Nephron progenitor cell (in vitro differentiated cells): ENCODE measurements at places on chromosomes 4 and X.

GRCh38 chr4:26723216-26723615 is 137.4 kb upstream of the STIM2 start:
- no peak for DNase-seq

GRCh38 chrX:137052643-137053235 is 18.9 kb upstream of the GPR101 start:
- peak; percentile 18 for DNase-seq

- DNase-seq = no peak
Measured at GRCh38 chrX:12463052-12463451, 324.8 kb downstream of the FRMPD4 start.

GRCh38 chr4:119053245-119053644 is 82.4 kb upstream of the MYOZ2 start:
- no peak for DNase-seq

- peak; percentile 53 for DNase-seq
Measured at GRCh38 chrX:44873415-44874276, 658 bp downstream of the KDM6A start.

DNA sequence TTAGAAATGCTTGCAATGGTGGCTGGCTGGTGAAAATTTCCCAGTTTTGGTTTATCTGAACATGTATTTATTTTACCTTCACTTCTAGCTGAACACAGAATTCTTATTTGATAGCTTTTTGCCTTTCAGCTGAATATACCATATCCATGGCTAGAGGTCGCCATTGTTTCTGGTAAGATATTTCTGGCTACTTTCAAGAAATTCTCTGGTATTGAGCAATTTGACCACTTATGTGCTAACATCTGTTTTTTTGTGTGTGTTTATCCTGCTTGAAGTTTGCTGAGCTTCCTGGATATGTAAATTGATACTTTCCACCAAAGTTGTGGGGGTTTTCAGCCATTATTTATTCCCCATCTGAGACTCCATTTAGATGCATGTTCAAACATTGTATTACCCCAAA is 75.4 kb downstream of the FBXW7 start:
- DNase-seq = no peak

DNA sequence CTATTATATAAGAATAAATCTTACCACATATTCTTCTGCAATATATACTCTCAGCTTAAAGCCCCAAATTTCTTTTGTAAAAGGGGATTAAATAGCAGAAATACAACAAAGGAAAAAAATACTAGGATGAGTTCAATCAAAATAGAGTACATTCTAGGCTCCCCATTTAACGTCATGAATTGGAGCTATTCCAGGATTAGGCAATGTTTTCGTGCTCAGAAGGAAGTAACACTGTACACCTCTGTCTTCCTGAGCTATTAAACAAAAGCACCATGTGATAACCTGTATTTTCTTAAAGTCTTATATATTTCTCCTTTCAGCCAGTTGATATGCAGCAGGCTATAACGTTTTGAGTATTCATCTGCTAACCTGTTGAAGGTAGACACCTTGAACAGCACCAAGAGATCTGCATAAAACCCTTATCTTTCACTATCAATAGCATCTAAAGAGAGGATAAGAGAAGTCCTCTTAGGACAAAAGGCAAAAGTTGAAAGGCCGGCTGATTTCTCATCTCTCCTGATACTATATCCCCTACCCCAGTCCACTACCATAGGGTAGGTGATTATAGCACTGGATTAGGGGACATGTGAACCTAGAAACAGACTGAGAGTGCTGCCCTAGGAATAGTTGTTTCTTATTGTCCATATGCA is 31.5 kb downstream of the TEC start:
- DNase-seq = no peak

DNA sequence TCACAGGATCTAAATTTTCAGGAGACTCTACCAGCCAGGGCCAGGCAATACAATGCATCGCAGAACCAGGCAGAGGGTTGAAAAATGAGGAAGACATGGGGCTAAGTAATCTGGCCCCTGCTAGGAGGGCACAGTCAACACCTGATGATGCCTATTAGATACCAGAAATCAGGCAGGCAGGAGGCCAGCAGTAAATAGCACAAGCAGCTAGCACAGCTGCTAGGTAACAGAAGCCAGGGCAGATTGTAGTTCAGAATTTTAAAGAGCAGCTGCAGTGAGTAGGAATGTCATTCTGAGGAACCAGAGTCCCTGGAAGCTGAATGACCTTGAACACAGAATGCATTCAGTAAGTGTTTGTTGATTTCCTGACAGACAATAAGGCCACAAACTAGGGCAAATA is 38.8 kb upstream of the TRPC5OS start:
- DNase-seq = no peak

DNA sequence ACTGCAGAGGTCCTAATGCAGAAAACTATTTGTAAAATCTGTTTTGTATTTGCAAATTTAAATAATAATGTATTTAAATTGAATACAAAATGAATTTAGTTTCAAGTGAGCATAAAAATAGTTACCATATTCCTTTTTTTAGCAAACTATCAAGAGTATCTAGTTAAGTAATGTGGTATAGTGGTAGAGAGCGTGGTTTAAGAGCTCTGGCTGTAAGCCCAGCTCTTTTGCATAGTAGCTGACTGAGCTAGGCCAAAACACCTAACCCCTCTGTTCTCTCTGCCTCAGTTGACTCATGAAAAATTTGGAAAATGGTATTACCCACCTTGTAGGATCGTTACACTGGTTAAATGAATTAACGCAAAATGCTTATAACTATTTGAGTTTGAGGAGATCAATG is 18.1 kb upstream of the ADAD1 start:
- DNase-seq = no peak

- peak; percentile 42 for DNase-seq
Measured at GRCh38 chrX:100407784-100408712, 2.0 kb downstream of the PCDH19 start.

- DNase-seq = no peak
Measured at GRCh38 chr4:185654311-185654710, 119.0 kb upstream of the PDLIM3 start.

DNA sequence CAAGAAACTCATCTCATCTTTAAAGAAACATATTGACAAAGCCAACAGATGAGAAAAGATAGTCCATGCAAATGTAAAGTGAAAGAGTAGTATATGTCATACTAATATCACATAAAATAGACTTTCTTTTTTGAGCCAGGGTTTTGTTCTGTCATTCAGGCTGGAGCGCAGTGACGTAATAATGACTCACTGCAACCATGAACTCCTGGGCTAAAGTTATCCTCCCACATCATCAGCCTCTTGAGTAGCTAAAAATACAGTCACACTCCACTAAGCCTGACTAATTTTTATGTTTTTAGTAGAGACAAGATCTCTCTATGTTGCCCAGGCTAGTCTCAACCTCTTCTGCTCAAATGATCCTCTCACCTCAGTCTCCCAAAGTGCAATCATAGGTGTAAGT is 51.8 kb upstream of the TRAM1L1 start:
- DNase-seq = no peak

DNA sequence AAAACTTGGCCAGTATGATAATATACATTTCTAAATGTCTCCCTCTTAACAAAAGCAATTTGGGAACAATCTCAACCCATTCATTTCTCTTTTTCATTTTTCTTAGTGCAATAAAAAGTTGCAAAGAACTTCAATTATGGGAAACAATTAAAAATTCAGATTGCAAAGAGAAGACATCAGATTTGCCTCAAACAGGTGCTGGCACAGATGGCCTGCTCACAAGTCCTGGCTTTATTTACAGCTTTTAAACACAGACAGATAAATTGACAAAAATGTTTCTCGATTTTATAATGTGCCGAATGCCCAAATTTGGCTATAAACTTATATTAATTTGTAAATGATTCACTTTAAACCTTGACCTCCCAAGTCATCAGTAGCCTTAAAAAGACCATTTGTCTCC is 28.7 kb downstream of the SLC4A4 start:
- DNase-seq = no peak

DNA sequence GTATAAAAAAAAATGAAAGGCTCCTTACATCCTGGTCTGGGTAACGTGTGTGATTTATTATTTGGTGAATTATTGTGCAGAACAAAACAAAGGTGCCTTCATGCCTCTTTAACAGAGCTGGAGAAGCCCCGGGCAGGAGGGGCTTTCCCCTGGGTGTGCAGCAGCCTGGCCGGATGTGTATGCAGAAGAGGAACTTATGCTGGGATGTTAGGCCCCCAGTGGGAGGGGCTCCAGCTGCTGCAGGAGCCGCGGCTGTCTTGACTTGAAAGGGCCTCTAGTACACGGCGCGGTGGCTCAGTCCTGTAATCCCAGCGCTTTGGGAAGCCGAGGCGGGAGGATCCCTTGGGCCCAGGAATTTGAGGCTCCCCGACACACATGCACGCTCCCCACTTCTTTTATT is 16.0 kb downstream of the CCNQ start:
- DNase-seq = peak; percentile 48

GRCh38 chrX:84219551-84219950 is 31.6 kb upstream of the RPS6KA6 start:
- DNase-seq = no peak

- DNase-seq = no peak
Measured at GRCh38 chrX:50106051-50106675, 94.6 kb downstream of the AKAP4 start.

DNA sequence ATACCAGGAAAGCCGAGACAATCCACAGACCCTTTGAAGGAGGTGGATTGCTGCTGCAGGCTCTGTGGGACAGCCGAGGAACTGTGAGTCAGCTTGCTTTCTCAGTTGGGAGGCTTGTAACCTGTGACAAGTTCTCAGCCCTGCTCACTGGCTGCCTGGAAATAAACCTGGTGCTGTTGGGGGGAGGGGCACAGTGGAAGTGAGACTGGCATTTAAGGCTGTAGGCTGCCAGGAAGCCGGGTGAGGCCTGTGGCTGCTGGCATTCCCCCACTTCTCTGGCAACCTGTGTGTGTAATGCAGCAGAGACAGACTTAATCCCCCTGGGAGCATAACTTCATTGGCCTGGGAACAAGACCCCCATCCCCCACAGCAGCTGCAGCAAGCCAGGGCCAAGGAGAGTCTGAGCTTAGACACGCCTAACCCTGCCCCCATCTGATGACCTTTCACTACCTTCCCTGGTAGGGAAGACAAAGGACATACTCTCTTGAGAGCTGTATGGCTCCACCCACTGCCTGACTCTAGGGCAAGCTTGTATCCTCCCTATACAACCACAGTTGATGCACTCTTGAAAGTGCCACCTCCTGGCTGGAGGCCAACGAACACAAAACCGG is 64.1 kb downstream of the ALPK1 start:
- DNase-seq = no peak

DNA sequence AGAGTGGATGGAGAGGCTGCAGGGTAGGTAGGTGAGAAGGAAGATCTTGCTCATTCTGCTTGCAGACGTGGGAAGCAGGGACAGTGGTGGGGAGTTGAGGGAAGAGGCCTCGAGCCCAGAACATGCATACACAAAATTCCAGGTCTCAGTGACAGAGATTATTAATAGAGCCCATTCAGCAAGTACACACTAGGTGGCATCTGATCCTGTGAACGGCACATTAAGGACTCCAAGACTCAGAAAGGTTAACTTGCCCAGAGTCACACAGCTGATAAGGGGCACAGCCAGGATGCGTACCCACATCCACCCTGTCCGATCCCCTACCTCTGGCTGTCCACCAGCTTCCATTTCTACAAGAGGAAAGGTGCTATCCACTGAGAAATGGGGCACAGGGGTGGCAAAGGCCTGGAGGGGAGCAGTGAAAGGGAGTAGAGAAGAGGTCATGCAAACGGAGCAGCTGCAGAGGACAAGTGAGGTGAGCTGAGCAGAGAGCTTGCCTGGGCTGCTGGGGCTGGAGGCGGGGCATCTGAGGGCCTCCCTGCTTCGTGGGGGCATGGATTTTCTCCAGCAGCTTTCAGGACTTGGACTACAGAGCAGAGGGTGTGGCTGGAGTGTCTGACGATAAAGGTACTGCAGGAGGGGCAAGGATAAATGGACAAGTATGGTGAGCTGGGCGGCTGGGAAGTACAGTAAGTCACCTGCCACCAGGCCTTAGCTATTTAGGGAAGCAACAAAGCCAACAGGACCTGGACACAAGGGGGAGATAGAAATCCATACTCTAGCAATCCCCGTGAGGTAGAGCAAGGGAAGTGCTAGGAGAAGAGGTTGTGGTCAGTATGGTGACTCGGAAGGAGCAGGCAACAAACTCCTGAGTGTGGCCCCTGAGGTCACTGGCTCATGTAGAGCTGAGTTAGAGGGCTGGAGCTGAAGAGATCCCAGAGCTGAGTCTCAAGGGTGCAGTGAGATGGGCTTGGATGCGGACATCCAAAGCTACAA is 11.2 kb downstream of the IDS start:
- DNase-seq = no peak

GRCh38 chr4:93897559-93897958 is 69.0 kb downstream of the ATOH1 start:
- DNase-seq = no peak

- DNase-seq = no peak
Measured at GRCh38 chrX:2320580-2321327, 180.0 kb downstream of the DHRSX start.

GRCh38 chrX:68757731-68758130 is 71.1 kb upstream of the EFNB1 start:
- no peak for DNase-seq

DNA sequence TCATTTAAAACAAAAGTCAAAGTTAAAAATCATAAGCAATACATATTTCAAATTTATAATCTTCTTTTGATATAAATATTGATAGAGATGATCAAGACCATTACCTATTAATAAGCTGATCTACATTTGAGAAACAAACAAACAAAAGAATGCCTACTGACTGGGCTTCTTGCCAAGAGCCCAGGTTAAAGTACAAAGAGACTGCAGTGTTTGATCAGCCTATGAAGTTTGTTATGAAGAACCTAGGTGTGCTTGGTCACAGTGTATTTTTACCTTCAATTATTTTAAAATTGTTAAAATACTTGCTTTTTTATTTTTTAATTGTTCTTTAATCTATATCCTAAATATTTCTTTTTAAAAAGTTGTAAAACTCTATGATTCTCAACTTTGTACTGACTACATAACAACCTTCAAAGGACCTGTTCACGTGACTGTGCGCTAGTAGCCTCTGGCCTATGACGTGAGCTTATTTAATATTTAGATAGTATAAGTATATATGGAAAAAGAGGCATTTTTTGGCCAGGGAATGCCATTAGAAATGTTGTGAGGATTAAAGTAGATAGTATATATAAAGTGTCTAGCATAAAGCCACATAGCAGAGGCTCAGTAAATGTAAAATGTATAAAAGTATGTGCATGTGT is 11.4 kb upstream of the SLC39A8 start:
- DNase-seq = no peak

GRCh38 chrX:94942603-94943002 is 1268.6 kb downstream of the FAM133A start:
- DNase-seq = no peak
